Ureter (tissue), 1 donor: ENCODE measurements at places on chromosomes 2 and 18.

DNA sequence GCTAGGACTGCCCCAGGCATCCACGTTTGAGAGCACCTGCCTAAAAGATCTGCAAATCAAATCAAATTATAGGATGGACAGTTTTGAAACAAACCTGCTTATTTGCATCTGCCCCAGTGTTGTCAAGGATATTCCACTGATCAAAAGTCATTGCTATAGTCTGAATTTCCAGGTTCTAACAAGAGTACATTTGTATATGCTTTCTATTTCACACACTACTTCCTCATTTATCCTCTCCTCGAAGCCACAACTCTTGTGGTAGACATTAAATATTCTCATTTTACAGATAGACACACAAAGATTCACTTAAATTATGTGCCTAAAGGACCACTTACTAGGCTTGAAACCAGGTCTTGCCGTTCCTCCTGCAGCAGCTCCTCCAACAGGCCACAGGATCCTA lies 11.9 kb upstream of the TET3 start:
- DNase-seq: no peak

DNA sequence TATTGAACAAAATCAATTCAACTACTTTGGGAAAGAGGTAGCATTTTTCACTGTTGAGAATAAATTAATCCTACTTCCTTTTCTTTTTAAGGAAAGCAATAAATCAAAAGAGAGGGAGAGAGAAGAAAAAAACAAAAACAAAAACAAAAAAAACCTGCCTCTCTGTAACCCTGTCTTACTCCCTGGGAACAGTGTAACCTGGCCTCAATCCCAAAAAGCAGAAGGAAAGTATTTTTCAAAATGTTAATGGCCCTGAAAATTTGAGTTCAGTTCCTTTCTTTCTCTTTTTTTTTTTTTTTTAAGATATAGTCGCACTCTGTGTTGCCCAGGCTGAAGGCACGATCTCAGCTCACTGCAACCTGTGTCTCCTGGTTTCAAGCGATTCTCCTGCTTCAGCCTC lies 35.9 kb downstream of the RHOB start:
- DNase-seq: no peak

- DNase-seq: no peak
Observed at GRCh38 chr2:126698376-126698775, 42.4 kb downstream of the GYPC start.

DNA sequence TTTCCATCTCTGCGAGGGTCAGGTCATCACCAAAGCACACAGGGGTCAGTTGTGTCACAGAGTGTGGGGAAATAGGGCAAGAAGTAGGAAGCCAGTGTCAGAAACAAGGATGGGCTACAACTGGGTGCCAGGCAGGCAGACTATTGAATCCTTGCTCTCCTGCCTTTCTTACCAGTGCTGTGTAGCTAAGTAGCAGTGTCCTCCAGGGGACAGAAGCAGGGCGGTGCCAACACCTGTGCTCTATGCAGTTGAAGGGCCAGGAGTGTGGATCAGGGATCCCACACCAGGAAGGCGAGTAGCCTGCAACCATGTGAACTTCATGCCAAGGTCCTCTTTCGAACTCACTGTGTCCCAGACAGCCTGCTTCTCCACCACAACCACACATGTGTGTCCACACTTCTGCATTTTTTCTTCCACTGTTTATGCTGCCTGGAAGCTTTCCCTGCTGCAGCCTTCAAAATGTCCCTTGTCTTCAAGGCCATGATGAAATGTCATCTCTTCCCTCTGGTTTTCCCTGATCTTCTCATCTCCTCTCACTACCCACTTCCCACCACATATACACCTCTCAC lies 25.4 kb upstream of the REG3G start:
- DNase-seq: no peak
